Hepatocyte (in vitro differentiated cells): ENCODE measurements at places on chromosomes 5 and 9. TPM values are rescaled to one million over a fixed set of nuclear protein-coding genes. Genes with fewer than 3 reads are reported as not detected.

Gene FAM221B
- total RNA-seq, result not detected in 2 replicates

- no peak overlapping the region for H3K27ac ChIP-seq
- H3K4me3 ChIP-seq, result no peak overlapping the region
- no peaks in the 10 kb centered on the region for H3K27me3 ChIP-seq
- H3K36me3 ChIP-seq, result no peaks in the 10 kb centered on the region
- DNase-seq, result no peak
These were observed 103.0 kb downstream of the AOPEP start for GRCh38 chr9:94829380-94830070.

DNA sequence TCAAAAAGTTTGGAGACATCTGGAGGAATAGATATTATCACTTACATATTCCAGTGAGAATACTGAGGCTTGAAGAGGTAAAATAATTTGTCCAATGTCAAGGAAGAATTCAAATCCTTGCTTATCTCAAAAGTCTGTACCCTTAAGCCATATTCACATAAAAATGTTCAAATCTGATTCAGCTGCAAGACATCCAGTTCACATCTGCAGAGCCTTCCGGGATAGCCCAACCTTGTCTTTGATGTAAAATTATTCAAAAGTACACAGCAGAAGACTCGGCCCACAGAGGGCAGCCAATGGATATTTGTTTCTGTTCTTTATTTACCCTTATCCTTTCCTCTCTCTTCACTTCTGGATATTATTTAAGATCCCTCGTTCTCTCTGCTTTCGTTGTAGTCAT, 1183.8 kb upstream of the WWC1 start:
- H3K36me3 ChIP-seq, result no peaks in the 10 kb centered on the region
- H3K4me1 ChIP-seq, result no peaks in the 10 kb centered on the region
- peak overlapping the region; percentile 23 for H3K27ac ChIP-seq

- H3K27me3 ChIP-seq, result no peaks in the 10 kb centered on the region
- no peak overlapping the region for H3K4me3 ChIP-seq
- H3K4me1 ChIP-seq, result peaks cover 2% of the 10 kb centered on the region
These were observed 23.4 kb downstream of the LCP2 start for GRCh38 chr5:170273968-170274710.

- no peaks in the 10 kb centered on the region for H3K36me3 ChIP-seq
- peak; percentile 47 for DNase-seq
- H3K4me1 ChIP-seq, result peaks cover 37% of the 10 kb centered on the region
- H3K27me3 ChIP-seq, result no peaks in the 10 kb centered on the region
- H3K4me3 ChIP-seq, result no peak overlapping the region
- H3K27ac ChIP-seq, result peak overlapping the region; percentile 24
These were observed 24.8 kb downstream of the PLPP1 start for GRCh38 chr5:55509796-55510522.

GRCh38 chr9:28770827-28771226, 1197.5 kb upstream of the C9orf72 start:
- no peak for DNase-seq
- H3K36me3 ChIP-seq, result no peaks in the 10 kb centered on the region
- no peak overlapping the region for H3K4me3 ChIP-seq
- H3K27ac ChIP-seq, result no peak overlapping the region
